ENCODE measurements at places on chromosomes 13 and 19.

GRCh38 chr19:1466461-1467214 is 12.4 kb downstream of the C19orf25 start:
- H3K4me3 ChIP-seq, result peak overlapping the region; percentile 3
- no peaks in the 10 kb centered on the region for H3K36me3 ChIP-seq
- H3K27ac ChIP-seq, result no peak overlapping the region
- no peak for DNase-seq
- H3K4me1 ChIP-seq, result peaks cover 24% of the 10 kb centered on the region
- H3K27me3 ChIP-seq, result no peaks in the 10 kb centered on the region

DNA sequence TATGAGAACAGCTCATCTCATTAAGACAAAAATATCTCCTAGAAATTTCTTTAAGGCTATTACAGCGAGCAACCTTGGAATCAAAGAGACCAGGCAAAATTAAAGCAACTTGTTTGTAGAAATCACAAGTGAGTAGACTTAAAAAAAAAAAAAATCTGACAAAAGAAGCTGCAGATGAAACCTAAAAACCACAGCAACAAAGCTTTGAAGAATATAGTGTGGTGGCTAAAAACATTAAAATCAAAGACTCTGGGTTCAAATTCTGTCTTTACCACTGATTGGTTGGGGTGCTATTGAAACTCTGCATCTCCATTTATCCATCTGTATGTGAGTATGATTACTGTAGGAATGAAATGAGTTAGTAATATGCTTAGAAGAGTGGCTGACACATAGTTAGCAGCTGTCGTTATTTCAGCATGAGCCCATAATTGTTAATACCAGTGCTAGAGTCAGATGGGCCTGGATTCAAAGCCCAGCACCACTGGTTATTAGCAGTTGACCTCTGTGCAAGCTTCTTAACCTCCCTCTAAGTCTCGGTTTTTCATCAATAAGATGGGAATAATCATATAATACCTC is 157.6 kb downstream of the FOXO1 start:
- H3K4me3 ChIP-seq, result no peak overlapping the region
- H3K27ac ChIP-seq, result no peak overlapping the region
- DNase-seq, result no peak
- no peaks in the 10 kb centered on the region for H3K36me3 ChIP-seq
- H3K4me1 ChIP-seq, result no peaks in the 10 kb centered on the region
- H3K27me3 ChIP-seq, result no peaks in the 10 kb centered on the region

DNA sequence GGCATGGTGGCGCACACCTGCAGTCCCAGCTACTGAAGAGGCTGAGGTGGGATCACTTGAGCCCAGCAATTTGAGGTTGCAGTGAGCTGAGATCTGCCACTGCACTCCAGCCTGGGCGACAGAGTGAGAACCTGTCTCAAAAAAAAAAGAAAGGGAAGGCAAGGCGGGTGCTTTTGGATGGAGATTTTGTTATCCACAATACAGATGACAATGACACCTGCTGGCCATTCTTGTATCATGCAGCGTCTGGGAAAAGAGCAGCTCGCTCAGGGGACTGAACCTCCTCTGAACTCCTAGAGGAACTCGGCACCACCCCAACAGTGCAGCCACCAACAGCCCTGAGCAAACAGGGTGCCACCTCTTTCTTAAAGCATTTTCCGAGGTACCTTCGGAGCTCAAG is 22.8 kb downstream of the HAUS8 start:
- DNase-seq, result peak; percentile 61
- no peaks in the 10 kb centered on the region for H3K27me3 ChIP-seq
- H3K27ac ChIP-seq, result no peak overlapping the region
- peaks cover 61% of the 10 kb centered on the region for H3K36me3 ChIP-seq
- no peak overlapping the region for H3K4me3 ChIP-seq

DNA sequence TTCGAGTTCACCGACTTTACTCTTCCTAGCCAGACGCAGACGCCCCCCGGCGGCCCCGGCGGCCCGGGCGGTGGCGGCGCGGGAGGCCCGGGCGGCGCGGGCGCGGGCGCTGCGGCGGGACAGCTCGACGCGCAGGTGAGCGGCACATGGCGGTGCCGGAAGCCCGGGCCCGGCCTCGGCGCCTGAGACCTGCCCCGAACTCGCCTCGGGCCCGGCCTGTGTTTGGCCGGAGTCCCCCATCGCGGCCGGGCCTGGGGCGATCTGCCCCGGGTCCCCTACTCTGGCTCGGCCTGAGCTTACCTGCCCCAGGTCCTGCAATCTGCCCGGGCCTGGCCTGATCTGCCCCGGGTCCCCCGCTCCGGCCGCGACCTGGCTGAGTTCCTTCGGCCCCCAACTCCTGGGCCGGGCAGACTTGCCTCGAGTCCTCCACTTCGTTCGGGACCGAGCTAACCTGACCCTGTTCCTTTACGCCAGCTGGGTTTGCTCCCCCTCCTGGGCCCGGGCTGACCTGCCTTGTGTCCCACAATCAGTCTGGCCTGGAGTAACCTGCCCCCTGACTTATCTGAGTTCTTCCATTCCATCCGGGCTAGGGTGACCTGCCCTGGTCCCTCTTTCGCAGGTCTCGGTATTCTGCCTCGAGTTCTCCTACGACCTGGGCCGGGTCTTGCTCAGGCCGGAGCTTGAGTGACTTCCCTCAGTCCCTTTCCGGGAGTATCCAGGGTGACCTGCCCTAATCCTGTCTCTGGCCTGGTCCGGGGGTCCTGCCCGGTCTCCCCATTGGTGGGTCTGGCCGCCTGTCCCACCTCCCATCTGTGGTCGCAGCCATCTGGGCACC is 764 bp downstream of the UPF1 start:
- peak; percentile 63 for DNase-seq
- peak overlapping the region; percentile 91 for H3K27ac ChIP-seq
- no peaks in the 10 kb centered on the region for H3K27me3 ChIP-seq
- no peaks in the 10 kb centered on the region for H3K36me3 ChIP-seq

GRCh38 chr19:38004521-38005223 is 97.7 kb downstream of the SIPA1L3 start:
- H3K4me1 ChIP-seq, result no peaks in the 10 kb centered on the region
- H3K27ac ChIP-seq, result peak overlapping the region; percentile 77
- peaks cover 6% of the 10 kb centered on the region for H3K36me3 ChIP-seq
- H3K4me3 ChIP-seq, result peak overlapping the region; percentile 35

GRCh38 chr13:25816239-25816638 is 235.6 kb downstream of the SHISA2 start:
- no peaks in the 10 kb centered on the region for H3K4me1 ChIP-seq
- no peak for DNase-seq
- H3K4me3 ChIP-seq, result no peak overlapping the region
- no peaks in the 10 kb centered on the region for H3K27me3 ChIP-seq

DNA sequence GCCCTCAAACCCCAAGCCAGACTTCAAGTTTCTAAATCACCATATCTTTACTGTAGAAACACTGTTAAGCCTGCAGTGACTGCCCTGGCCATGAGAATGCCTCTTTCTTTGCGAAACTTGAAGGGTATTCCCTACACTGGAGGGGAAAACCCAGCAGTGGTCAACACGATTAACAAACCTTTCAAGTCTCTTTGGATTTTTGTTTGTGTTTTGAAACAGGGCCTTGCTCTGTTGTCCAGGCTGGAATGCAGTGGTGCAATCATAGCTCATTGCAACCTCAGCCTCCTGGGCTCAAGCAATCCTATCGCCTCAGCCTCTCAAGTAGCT is 17.4 kb upstream of the POMP start:
- H3K36me3 ChIP-seq, result no peaks in the 10 kb centered on the region
- H3K27me3 ChIP-seq, result no peaks in the 10 kb centered on the region
- H3K27ac ChIP-seq, result no peak overlapping the region
- no peaks in the 10 kb centered on the region for H3K4me1 ChIP-seq
- no peak for DNase-seq

Measured in Peyer's patch (tissue), 4 donors.